ENCODE measurements at places on chromosomes 7 and 10.

- DNase-seq: no peak
These were observed 262.2 kb downstream of the CCSER2 start for GRCh38 chr10:84590327-84591193.

GRCh38 chr7:130228840-130229502, 21.3 kb downstream of the SSMEM1 start:
- no peak for DNase-seq

GRCh38 chr10:17059197-17059688, 70.4 kb downstream of the CUBN start:
- DNase-seq: no peak

GRCh38 chr10:58546722-58547445, 34.2 kb downstream of the BICC1 start:
- DNase-seq: no peak

DNA sequence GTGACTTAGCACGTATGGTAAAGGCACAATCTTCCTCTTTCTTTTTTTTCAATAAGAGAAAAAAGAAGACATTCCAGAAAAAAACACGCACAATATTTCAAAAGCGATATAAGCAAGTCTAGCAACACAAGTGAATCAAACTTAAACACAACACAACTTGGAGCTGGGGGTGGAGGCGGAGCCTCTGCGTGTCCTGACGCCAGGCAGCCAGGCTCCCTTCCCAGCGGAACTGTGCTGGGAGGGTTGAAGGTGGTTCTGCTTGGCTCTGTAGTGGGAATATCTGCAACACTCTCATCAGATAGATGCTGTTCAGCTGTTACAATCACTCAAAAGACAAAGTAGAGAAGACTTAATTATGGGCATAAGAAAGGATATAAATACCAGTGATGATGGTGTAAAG, 211.4 kb downstream of the WDR37 start:
- DNase-seq: no peak

DNA sequence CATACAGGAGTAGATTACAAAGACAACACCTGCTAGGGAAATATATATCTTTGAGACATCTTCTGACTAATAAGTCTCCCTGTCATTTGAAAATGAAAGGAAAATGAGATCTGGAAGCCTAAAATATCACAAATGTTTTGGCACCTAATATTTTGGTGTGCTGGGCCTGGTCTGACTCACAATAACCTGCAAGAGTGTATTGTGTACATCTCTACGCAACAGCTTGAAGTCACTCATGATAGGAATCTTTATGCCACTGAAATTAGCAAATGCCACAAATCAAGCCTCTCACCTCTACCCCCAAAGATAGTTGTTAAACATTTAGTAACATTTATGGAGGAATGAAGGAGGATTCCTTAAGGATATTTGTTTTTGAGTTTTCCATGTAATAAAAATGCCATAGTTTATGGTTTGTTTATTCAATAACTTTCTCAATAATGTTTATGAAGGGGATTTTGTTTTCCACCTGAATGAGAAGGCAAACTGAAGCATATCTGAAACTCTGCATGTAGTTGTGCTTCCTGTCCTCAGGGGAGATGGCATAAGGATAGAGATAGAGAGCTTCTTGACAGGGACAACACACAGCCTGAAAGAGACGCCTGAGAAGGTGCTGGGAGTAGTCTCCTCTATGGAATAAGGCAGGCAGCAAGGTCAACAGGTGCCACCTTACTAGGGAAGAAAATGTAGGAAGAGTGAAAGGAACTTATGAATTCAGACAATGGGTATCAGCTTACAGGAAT, 197.4 kb downstream of the AHR start:
- DNase-seq: no peak

DNA sequence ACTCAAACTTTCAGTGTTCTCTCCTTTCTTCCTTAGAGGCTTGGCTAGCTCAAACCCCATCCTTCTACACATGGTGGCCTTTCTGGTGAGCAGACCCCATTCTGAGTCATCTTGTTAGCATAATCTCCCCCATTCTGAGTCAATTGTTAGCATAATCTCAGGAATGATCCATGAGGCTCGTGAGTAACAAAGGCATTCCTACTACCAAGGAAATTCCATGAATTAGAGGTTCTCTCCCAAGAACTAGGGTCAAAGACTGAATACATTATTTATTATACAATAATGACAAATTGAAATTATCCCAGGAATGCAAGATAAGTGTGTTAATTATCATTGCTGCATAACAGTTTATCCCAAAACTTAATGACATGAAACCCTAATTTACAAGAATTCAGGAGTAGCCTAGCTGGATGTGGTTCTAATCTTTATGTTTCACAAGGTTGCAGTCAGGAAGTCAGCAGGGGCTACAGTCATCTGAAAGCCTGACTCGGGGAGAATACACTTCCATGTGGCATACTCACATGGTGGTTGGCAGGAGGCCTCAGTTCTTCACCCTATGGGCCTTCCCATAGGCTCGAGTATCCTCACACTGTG, 100.2 kb downstream of the MMRN2 start:
- DNase-seq: no peak

- DNase-seq: no peak
These were observed 45.6 kb upstream of the C1GALT1 start for GRCh38 chr7:7136466-7137381.

DNA sequence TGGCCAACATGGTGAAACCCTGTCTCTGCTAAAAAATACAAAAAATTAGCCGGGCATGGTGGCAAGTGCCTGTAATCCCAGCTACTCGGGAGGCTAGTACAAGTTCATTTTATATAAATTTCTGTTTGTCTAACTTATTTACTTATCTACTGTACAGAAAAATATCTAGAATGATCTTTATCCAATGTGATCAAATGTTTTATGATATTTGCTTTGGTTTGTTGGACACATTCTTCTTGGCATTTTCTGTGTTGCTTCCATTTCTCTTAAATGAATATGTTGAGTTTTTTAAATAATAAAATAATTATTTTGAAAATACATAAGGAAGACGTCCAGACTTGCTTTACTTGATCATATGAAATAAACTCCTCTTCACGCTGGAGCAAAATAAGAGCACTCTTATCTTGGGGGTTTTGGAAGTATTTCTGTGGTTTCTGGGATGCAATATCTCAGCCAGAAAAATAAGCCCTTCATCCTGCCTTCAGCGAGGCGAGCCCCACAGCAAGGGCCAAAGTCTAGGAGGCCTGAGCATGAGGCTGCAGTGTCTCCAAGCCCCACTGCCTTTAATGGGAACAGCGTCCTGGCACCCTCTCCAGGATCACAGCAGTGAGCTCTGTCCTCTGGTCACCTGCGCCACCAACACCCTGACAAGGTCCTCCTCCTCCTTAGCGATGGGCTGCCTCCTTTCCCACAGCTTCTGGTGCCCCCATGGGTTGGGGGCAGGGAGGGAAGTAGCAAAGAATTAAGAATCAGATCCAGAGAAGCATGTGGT, 480.2 kb downstream of the KCNMA1 start:
- no peak for DNase-seq

DNA sequence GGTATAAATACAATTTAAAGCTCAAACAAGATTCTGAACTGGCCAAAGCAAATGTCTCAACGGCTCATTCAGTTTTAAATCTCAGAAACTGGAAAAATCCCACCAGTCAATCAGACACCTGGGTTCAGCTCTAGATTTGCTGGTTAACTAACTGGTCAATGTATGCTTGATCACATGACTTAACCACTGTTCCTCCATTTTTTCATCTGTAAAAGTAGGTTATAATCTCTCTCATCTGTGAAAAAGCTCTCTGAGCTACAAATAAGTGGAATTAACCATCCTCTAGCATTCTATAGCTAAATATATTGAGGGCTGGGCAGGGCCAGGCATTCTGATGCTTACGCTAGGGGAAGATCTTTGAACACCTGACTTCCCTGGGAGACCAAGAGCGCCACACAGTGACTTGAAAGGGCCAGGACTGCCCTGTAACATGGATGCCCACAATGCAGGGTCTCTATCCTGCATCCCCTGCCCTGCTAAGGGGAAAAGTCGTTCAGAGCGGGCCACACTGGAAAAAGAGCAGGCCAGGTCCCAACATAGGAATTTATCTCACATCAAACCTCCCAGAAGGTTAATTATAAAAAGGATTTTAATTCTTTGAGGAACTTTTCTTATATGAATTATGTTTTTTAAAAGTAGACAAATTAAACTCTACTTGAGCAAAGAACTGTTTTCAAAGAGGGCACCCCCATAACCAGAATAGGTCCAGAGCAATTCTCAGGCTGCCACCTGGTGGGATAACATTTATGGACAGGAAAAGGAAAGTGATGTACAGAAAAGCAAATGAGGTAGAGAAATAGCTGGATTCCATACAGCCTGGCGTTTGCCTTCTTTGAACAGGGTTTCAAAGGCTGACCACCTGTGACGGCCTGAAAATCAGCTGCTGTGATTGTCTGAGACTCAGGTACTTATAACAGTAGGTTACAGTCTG, 1.8 kb downstream of the RP9 start:
- DNase-seq: no peak

- DNase-seq: no peak
These were observed 21.3 kb downstream of the CPXM2 start for GRCh38 chr10:123870260-123870659.

DNA sequence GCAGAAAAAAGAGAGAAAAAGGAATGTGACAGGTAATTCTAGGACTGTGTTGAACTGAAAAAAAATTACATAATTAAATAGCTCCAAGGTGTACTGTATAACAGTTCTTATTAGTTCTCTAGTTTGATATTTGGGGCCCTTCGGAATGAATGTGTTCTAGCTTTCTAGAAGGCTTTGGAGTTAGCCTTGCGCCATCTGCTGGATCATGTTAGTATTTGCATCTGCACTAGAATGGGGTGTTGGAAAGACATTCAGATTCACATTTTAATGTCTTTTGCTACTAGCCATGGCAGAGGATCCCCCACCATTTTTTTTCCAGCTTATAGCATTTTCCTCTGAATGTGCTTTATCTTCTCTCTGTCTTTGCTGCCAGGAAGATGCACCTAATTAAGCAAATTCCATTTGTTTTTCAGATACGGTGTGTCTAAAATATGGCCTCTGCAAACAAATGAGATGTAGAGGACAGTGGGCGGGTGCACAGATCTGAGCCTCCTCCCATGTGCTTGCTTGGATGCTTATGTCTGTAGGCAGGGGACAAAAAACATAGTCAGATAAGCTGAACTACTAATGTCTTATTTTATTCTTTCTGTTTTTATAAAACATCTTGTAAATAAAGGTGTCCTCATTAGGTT, 238.5 kb downstream of the PHF14 start:
- DNase-seq: peak; percentile 15

- no peak for DNase-seq
These were observed 59.5 kb upstream of the HECTD2 start for GRCh38 chr10:91350651-91351081.

DNA sequence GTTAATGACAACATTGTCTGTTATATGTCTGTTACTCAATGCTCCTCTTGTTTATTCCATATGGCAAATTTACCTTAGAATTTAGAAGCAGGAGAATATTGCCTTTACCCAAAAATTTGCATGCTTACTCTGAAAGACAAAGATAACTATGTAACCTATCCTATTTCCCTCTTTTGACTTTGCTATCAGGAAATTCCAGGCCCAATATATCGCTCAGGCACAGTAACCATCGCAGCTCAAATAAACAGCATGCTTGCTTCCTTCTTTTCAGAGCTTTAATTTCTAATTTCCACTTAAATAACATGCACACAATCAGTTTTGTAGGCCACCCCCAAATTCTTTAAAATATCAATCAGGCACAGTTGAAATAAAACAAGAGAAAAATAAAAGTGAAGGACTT, 57.8 kb downstream of the EBLN1 start:
- no peak for DNase-seq

DNA sequence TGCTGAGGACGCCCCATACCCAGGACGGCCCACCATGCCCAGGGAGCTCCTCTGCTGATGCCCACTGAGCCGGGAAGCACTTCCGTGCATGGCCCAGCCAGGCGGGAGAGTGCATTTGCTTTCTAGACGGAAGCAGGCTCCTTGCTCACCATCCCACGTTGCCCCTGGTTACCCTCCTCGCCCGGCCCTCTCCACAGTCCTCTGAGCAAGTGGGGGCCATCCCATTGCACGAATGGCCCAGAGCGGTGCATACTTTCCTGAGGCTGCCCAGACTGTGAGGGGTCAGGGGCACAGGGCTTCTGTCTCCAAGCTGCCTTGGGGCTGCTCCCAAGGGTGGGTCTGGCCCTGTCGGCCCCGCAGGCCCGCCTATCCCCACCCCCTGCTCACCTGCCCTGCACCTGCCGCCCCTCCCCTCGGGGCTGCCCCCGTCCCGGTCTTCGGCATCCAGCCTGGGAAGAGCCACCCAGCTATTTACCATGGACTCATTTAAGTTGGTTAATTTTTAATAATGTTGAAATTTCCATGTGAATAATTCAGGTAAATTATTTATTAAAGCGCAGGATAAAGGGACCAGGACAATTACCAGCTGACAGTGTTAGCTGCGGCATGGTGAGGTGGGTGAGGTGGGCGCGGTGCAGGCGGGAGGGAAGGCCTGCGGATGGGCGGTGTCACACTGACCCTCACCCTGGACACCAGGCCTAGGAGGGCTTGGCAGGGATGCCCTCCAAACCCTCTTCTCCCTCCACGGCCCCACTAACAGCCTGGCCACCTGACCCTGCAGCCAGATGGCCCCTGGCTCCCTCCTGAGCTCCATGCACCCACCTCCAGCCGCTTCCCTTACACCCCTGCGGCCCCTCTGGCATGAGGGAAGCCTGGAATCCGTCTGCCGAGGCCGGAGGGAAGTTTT, 104.4 kb downstream of the MICALL2 start:
- DNase-seq: no peak

DNA sequence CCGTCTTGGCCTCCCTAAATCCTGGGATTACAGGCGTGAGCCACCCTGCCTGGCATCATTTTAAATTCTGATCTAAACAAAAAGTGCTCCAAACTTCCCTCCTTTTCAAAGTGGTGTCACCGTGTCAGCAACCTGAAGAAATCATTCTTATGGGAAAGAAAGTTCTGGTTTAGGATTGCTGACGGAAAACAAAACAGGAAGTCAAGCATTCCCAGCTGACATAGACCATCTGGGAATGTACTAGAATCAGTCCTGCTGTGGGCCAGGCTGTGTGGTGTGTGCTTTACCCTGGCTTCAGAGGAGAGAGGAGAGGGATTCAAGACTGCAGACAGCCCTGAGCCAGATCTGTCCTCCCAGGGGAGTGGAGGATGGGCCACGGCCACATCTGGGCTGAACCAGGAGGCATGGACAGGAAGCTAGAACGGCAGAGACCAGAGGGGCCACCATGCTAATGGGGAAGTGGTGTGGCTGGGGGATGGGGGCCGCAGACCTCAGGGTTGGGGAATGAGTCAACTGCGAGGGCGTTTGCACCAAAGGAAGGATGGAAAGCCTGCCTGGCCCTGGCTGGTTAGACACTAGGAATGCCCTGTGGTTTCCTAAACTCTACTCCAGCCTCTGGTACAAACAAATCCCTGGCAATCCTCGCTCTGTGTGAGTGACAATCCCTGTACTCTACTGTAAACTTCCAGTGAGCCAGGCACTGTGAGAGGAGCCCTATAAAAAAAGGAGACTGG, 16.7 kb upstream of the CLIP2 start:
- DNase-seq: peak; percentile 28

GRCh38 chr7:44696728-44697127, 51.9 kb upstream of the ZMIZ2 start:
- no peak for DNase-seq

GRCh38 chr7:16317406-16317805, 103.9 kb downstream of the CRPPA start:
- DNase-seq: no peak

GRCh38 chr7:17532861-17533404, 234.5 kb downstream of the AHR start:
- DNase-seq: no peak

- DNase-seq: no peak
These were observed 31.2 kb downstream of the FOXK1 start for GRCh38 chr7:4713183-4713784.

GRCh38 chr10:62016623-62017490, 115.4 kb downstream of the ARID5B start:
- no peak for DNase-seq

Data from CD8-positive, alpha-beta T cell (primary cell).